ENCODE measurements at places on chromosomes 2 and 18. TPM values are rescaled to one million over a fixed set of nuclear protein-coding genes. Genes with fewer than 3 reads are reported as not detected.

GALNT5 gene
- 3.3 TPM for polyA plus RNA-seq

ROCK1 gene
- 31.4 TPM for polyA plus RNA-seq

ATP6V1C2 gene
- 1.7 TPM for polyA plus RNA-seq

GRCh38 chr2:238151628-238152235, 7.0 kb upstream of the ERFE start:
- no peak for DNase-seq

DNA sequence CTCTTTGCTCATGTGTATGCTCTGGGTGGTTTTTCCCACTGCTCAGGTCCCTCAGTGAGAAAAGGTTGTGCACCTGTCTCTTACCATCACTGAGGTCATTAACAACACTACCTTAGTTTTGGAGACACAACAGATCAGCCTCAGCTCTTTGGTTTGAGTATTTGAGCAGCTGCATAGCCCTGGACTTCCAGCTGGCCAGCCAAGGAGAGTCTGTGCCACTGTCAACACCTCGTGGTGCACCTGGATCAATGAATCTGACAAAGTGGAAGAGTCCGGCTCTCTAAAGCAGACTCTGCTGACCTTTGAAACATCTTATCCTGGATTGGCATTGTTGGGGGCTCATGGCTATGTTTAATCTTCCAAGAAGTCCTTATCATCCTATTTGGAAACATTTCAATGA, 30.0 kb downstream of the SERPINB8 start:
- DNase-seq: no peak

- DNase-seq: no peak
Observed at GRCh38 chr2:179765666-179766065, 95.7 kb downstream of the ZNF385B start.

GRCh38 chr18:39724652-39725051, 2159.1 kb upstream of the CELF4 start:
- DNase-seq: no peak
